ENCODE measurements at places on chromosomes 11 and 22.

- DNase-seq: no peak
These were observed 21.3 kb downstream of the CAPRIN1 start for GRCh38 chr11:34072832-34073231.

- no peak for DNase-seq
These were observed 296.9 kb upstream of the SORL1-AS1 start for GRCh38 chr11:121749691-121750090.

GRCh38 chr11:82529936-82530335, 203.7 kb downstream of the FAM181B start:
- no peak for DNase-seq

DNA sequence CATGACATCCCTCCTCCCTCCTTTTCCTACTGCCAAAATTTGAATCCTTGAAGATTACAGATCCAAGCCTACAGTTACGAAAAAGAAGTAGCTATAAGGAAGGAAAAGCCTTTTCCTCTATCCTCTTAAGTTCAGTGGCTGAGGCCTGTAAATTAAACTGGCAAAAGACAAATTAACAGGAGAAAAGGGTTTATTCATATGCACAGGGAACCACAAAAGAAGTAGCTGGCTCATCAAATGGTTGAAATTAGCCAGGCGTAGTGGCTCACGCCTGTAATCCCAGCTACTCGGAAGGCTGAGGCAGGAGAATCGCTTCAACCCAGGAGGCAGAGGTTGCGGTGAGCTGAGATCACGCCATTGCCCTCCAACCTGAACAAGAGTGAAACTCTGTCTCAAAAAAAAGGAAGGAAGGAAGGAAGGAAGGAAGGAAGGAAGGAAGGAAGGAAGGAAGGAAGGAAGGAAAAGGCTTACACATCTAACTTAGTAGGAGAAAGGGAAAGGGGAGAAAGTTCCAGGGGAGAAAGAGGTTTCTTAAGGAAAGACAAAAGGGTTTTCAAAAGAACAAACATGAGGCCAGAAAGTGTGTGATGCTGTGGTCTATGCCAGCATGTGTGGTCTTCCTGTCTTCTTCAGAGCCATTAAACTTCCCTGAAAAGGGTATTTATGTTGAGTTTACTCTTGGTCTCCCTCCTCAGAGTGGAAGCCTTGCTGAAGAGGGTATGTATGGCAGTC, 5.1 kb upstream of the SMPD1 start:
- no peak for DNase-seq

DNA sequence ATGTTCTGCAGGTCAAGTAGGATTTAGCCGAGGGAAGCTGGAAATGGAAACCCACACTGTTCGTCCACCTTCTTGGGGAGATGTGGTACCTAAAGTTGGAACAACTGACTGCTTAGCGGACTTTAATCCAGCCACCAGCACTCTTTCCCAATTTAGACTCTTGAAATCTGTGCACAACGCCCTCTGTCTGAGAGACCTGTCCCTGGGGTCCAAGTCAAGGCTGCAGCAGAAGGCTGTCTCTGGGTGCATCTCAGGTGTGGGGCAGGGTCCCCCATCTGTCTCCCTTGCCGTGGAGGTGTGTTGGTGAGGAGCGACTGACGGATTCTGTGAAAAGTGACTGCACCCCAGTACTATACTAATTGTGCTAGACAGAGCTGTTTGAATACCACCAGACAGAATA, 168.2 kb upstream of the CADM1 start:
- no peak for DNase-seq

GRCh38 chr22:22703203-22703570, 58.8 kb downstream of the GGTLC2 start:
- no peak for DNase-seq

DNA sequence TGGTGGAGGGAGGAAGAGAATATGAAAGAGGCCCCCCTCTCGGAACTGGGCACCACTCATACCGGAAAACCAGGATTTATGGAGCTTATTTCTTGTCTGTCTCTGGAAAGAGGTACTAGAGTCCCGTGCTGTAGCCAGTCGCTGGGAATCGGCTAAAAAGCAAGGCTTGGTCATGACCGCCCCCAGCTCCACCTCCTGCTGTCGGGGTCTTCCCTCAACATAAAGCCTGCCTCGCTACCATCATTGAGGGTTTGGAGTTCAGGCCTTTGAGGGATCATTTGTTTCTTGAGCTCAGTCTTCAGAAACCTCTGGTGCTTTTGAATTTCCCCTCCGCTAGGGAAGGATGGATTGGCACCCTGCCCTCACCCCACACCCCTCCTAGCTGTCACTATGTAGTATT, 97.1 kb downstream of the TSPAN18 start:
- no peak for DNase-seq

GRCh38 chr22:23113847-23114720, 27.7 kb downstream of the RSPH14 start:
- no peak for DNase-seq

- no peak for DNase-seq
These were observed 149.7 kb downstream of the LDLRAD3 start for GRCh38 chr11:36093548-36093947.

GRCh38 chr22:47067911-47068625, 305.6 kb downstream of the TBC1D22A start:
- DNase-seq: no peak

DNA sequence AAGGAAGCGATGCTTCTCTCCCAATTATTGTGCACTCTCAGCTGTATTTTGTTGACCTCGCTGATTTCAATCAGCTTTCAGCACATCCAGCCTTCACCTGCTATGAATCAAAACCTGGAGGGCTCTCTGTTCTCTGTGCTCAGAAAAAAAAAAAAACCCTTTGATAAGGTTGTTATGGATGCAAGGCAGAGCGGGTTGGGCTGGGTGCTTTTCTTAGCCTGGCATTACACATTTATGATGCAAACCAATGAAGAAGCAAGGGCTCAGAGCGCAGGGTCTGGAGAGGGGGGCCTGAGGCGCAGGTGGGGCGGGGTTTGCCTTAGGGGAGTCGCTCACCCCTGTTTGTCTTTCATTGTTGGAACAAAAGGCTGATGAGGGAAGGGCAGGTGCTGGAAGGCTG, 86.0 kb upstream of the CADM1 start:
- no peak for DNase-seq

DNA sequence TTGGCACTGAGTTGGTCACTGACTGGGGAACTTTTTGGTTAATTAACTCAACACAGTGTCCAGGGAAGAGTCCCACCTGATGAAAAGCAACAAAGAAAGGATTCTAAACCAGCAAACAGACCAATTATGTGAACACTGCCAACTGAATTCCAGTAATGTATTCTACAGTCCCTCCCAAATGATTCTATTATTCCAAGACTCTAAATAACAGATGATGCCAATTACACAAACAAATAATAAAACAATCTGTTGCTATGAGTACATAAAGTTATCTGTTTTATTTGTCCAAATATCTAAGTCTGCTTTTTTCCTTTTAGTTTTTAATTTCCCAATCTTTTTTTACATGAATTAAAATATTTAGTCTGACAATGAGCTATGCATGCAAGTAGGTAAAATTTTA, 98.3 kb upstream of the TP53AIP1 start:
- DNase-seq: no peak

GRCh38 chr11:78449866-78450265, 32.2 kb upstream of the GAB2 start:
- DNase-seq: peak; percentile 61

DNA sequence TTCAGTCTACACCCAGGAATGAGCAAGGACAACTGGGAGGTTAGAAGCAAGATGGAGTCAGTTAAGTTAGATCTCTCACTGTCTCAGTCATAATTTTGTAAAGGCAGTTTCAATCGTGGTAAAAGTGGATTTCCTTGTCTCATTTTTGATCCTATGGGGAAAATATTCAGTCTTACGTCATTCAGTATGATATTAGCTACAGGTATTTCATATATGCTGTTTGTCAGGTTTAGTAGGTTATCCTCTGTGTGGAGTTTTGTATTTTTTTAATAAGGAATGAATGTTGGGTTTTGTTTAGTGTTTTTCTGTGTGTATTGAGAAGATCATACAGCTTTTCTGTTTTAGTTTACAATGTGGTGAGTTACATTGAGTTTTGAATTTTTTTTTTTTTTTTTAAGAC, 11.8 kb downstream of the SPECC1L start:
- no peak for DNase-seq

- DNase-seq: no peak
These were observed 12.5 kb downstream of the MAML2 start for GRCh38 chr11:96330511-96330859.

DNA sequence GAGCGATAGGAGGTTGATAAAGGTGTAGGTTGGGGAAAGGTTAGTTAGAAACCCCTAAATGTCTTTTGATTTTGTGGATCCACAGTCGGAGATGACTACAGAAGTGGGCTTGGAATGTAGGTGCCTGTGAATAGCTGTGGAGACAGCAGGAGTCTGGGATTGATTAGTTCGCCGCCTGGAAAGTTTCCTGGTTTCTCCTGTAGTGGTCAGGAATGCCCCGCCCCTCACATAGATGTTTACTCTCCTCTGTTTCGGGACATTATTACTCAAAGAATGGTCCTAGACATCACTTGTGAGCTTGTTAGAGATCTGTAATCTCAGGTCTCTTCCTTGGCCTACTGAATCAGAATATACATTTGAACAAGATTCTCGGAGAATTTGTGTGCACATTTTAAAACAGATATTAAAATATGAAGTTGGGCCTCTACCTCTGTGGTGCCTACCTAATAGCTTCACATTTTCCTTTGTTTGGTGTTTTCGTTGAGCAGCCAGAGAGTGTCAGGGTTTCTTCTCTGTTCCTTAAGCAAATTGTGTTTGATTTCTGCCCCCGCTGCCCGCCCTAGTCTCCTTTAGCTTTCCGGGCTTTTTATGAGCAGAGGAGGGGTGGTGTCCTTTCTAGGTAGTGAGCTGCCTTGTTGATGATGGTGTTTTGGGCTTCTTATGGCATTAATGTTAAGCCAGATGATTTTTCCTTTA, 89.4 kb downstream of the PPP6R3 start:
- DNase-seq: peak; percentile 23

DNA sequence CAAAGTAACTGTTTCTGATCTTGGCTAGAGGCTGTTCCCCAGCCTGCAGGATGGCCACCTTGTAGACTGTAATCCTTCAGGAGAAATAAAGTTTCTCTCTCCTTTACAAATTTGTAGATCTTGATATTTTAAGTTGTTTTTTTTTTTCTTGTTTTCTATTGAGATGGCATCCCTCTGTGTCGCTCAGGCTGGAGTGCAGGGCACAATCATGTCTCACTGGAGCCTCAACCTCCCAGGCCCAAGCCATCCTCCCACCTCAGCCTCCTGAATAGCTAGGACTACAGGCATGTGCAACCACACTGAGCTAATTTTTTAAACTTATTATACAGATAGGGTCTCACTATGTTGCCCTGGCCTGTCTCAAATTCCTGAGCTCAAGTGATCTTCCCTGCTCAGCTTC, 389.8 kb upstream of the LRRC4C start:
- no peak for DNase-seq

- DNase-seq: peak; percentile 9
These were observed 19.7 kb downstream of the MYO7A start for GRCh38 chr11:77147668-77148321.

DNA sequence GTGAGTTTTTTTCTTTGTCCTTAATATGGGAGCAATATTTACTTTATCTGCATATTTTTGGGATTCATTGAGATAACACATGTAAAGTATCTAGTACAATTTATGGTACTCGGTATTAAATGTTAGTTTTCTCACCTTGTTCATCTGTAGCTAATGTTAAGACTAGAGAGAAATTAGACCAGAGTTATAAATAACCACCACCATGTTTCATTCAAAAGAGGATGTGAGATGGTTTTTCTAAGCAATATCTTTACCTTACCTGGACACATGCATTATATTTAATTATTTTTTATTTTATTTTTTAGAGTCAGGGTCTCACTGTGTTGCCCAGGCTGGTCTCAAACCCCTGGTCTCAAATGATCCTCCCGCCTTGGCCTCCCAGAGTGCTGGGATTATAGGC, 18.4 kb downstream of the ARHGAP42 start:
- DNase-seq: no peak

- no peak for DNase-seq
These were observed 3.0 kb downstream of the OR52W1 start for GRCh38 chr11:6202041-6202440.

- no peak for DNase-seq
These were observed 54.7 kb upstream of the NECTIN1 start for GRCh38 chr11:119783466-119784400.

DNA sequence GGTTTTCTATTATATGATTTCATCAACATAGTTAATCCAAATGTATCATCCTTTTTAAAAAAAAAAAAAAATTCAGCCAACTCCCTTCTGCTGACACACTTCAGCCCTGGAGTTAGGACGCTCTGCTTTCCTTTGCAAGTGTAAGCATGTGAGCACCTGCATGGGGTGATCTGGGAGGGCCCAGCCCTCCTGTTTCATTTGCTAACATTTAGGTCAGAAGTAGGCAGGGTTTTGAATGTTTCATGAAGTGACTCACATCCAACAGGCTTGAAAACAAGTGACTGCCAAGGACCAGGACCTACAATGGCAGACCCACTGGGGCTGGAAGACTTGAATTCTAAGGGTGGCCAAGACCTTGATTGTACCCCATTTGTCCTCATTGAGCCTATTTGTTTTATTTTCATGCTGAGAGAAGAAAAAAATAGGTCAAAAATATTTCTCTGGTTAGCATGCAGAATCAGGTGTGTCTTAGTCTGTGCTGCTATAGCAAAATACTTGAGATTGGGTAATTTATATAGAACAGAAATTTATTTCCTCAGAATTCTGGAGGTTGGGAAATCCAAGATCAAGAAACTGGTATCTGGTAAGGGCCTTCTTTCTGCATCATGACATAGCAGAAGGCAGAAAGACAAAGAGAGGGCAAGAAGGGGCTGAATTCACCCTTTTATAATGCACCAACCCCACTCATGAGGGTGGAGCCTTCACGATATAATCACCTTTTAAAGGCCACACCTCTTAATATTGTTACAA, 137.6 kb downstream of the CD44 start:
- DNase-seq: peak; percentile 5

DNA sequence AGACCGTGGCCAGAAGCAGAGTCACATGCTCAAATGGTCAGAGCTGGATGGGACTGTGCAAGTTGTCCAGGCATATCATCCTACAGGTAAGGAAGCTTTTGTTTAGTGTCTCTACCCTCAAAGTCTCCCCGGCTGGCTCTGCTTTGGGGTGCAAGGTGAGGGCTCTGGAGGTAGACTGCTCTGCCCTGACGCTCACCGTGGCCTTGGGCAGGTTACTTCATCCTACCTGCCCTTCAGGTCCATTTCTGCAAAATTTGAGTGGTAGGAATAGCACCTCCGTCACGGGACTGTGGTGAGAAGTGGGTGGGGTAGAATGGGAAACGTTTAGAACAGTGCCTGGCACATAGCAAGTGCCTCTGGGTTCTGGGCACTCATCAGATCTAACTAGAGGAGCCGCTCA, 42.2 kb downstream of the NAT10 start:
- DNase-seq: no peak

GRCh38 chr11:6604081-6604626, 580 bp downstream of the ILK start:
- DNase-seq: peak; percentile 66

GRCh38 chr11:80388130-80388529, 947.3 kb upstream of the TENM4 start:
- no peak for DNase-seq

- no peak for DNase-seq
These were observed 721.8 kb downstream of the CNTN5 start for GRCh38 chr11:99742501-99742900.

- peak; percentile 17 for DNase-seq
These were observed 21.6 kb downstream of the APOL5 start for GRCh38 chr22:35739076-35739930.

All from fibroblast of skin of back (primary cell).